ENCODE measurements at places on chromosomes 16 and 17.

DNA sequence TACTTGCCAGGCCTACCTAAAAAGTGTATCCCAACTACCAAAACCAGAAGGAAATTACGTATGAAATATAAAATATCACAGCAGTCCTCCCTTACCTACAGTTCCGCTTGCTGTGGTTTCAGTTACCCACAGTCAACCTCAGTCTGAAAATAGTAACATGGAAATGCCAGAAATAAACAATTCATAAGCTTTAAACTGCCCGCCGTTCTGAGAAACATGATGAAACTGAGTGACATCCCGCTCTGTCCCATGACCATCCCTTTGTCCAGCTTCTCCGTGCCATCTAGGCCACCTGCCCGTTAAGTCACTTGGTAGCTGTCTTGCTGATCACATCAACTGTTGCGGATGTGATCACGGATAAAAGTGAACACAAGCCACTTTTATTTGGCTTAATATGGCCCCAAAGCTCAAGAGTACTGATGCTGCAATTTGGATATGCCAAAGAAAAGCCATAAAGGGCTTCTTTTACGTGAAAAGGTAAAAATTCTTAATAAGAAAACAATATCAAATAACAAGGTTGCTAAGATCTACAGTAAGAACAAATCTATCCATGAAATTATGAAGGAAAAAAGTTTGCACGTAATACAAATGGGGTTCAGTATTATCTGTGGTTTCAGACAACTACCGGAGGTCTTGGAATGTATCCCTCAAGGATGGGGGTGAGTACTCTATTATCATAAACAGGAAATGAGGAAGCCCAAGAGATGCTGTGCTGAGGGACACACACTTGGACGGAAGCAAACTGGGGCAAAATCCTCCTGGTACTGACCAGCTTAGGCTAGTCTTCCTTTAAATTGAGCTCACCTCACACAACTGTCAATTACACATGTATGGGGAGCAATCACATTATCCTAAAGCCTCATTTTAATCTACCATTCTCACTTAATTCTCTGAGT lies 8.2 kb downstream of the USP22 start:
- DNase-seq: no peak

- no peak for DNase-seq
Observed at GRCh38 chr16:10265770-10266615, 83.8 kb upstream of the GRIN2A start.

GRCh38 chr16:65716737-65717700 lies 595.2 kb upstream of the CDH11 start:
- no peak for DNase-seq

DNA sequence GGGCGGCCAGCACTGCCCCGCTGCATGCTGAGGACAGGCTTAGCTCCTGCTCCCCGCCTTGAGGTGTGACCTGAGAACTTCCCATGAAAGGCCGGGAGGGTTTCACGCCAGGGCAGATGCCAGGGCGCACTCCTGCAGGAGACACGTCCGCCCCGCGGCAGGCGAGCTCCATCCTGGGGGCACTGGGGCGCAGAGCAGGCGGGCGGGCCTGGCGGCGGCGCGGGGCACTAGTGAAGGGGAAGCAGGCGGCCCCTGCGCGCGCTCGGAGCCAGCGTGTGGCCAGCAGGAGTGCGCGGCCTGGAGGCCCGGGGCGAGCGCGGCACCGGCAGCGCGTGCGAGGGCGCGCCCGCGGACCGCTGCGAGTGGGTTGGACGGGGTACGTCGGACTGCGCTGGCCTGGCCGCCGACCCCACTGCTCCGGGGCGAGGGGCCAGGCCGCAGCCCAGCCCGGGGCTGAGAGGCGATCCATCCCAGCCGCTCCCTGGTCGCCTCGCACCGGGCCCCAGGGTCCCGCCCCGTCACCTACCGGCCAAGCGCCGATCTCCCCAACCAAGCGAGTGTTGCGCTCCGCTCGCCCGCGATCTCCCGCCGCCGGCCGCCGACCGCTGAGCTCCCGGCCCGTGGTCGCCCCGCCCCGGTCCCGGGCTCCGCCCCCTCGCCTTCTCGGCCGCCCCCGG lies at the start of gene MAP3K14:
TSS of gene MAP3K14 (minus strand) at position 587 of the 677 bp plus-strand sequence. CDS start 26,275 bp downstream, outside the sequence.
- DNase-seq: no peak

- no peak for DNase-seq
Observed at GRCh38 chr17:58412961-58413586, 4.3 kb downstream of the RNF43 start.

GRCh38 chr17:39169518-39169917 lies 3.6 kb upstream of the ARL5C start:
- no peak for DNase-seq

DNA sequence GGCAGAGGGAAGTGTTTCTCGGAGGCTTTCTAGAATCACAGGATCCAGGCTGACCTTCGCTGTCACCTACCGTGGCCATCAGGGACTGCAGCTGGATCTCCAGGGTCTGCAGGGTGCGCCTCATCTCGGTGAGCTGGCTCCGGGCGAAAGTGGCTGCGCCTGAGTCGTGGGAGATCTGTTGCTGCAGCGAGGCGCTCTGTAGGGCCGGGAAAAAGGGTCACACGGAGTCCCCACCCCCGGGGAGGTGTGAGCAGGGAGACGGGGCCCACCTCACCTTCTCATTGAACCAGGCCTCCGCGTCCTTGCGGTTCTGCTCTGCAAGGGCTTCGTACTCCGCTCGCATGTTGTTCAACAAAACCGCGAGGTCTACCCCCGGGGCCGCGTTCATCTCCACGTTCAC lies 2.9 kb downstream of the KRT28 start:
- no peak for DNase-seq

GRCh38 chr16:8887952-8888560 lies 5.9 kb downstream of the LITAFD start:
- no peak for DNase-seq

- no peak for DNase-seq
Observed at GRCh38 chr16:51630076-51630475, 479.0 kb upstream of the SALL1 start.

- DNase-seq: no peak
Observed at GRCh38 chr17:12917399-12917798, 100.4 kb downstream of the ELAC2 start.

GRCh38 chr17:15931394-15931793 lies 13.5 kb upstream of the ADORA2B start:
- DNase-seq: no peak

- no peak for DNase-seq
Observed at GRCh38 chr17:67212714-67213417, 32.1 kb downstream of the HELZ start.

All from cortex of kidney (tissue), 1 donor.